H9 (cell line): ENCODE measurements at places on chromosomes 6 and 20.

GRCh38 chr6:87583822-87584221 is 6.0 kb downstream of the RARS2 start:
- DNase-seq, result no peak
- no peak overlapping the region for H3K4me3 ChIP-seq
- peaks cover 53% of the 10 kb centered on the region for H3K36me3 ChIP-seq
- peaks cover 4% of the 10 kb centered on the region for H3K4me1 ChIP-seq
- H3K27ac ChIP-seq, result no peak overlapping the region

- H3K27ac ChIP-seq, result no peak overlapping the region
- no peaks in the 10 kb centered on the region for H3K27me3 ChIP-seq
- no peak for DNase-seq
- H3K36me3 ChIP-seq, result no peaks in the 10 kb centered on the region
- no peak overlapping the region for H3K4me3 ChIP-seq
Measured at GRCh38 chr6:130371921-130372420, 6.2 kb downstream of the TMEM200A start.

DNA sequence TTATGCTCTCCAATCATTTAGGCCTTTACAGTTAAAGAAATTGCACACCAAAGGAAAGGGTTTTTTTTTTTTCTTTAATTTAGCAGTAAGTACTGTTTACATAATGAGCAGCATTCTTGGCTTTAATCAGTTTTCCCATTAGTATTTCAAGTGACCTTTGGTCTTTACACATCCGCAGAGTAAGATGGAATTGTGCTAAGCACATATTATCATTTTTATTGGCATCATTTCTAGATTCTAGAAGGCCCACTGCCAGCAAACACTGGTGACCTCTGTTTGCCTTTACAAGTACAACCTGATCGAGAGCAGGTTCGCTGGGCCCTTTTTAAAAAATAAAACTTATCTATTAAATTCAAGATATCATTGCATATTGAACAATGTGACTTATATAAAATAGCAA is 104.3 kb downstream of the ADGRG6 start:
- no peak for DNase-seq
- H3K4me1 ChIP-seq, result no peaks in the 10 kb centered on the region
- no peak overlapping the region for H3K27ac ChIP-seq
- H3K4me3 ChIP-seq, result no peak overlapping the region

DNA sequence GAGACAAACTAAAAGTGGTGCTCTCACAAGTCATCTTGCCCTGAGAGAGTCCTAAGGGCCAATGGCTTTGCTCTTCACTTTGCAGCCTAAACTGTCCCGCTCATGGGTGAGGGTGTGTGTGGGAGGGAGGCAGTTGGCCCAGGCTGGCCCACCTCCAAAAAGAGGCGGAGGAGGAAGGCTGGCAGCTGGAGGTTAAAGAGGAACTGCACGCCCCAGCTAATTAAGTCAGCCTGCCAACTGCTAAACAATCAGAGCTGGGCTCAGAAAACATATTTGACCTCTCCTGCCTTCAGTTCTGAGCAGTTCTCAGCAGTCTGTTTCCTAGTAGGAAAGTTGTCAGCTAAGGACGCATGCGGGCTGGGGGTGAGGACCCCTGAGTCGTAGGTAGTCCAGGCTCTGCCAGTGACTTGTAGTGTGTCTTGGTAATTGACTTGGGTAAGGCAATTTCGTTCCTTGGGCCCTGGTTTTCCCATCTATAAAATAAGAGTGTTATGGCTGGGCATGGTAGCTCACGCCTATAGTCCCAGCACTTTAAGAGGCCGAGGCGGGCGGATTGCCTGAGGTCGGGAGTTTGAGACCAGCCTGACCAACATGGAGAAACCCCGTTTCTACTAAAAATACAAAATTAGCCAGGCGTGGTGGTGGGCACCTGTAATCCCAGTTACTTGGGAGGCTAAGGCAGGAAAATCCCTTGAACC is 17.0 kb downstream of the GSS start:
- peaks cover 24% of the 10 kb centered on the region for H3K36me3 ChIP-seq
- no peak for DNase-seq
- H3K4me1 ChIP-seq, result no peaks in the 10 kb centered on the region
- no peak overlapping the region for H3K4me3 ChIP-seq
- H3K27ac ChIP-seq, result no peak overlapping the region

DNA sequence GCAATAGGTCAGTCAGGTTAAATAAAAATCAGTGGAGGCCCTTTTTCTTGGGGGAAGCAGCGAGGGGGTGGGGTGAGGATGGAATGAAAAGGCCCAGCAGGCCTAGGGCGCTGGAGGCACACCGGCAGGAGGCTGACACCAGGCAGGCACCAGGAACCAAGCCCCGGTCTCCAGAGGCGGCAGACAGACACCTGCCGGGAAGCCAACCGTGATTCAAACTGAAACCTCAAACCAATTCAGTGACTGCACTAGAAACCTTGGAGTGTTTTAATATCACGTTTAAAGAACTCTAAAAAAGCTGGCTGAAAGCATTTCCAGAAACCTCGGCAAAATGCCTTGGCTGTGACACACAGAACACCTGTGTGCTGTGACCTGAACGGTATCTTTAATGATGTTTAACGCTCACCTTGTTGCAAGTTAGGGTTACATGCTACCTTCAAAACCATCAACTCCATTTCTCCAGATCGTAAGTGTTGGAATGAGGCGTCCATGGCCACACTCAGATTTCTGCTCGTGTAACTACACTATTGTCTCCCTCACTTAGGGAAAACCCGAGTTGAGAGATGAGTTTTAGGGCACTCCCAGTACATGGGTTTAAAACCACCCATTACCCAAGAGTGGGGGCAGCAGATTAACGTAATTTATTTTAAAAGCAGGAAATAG is 27.2 kb downstream of the DIDO1 start:
- H3K36me3 ChIP-seq, result peaks cover 31% of the 10 kb centered on the region
- no peaks in the 10 kb centered on the region for H3K27me3 ChIP-seq
- no peaks in the 10 kb centered on the region; the same call in 1 of the 2 replicates for H3K4me1 ChIP-seq

DNA sequence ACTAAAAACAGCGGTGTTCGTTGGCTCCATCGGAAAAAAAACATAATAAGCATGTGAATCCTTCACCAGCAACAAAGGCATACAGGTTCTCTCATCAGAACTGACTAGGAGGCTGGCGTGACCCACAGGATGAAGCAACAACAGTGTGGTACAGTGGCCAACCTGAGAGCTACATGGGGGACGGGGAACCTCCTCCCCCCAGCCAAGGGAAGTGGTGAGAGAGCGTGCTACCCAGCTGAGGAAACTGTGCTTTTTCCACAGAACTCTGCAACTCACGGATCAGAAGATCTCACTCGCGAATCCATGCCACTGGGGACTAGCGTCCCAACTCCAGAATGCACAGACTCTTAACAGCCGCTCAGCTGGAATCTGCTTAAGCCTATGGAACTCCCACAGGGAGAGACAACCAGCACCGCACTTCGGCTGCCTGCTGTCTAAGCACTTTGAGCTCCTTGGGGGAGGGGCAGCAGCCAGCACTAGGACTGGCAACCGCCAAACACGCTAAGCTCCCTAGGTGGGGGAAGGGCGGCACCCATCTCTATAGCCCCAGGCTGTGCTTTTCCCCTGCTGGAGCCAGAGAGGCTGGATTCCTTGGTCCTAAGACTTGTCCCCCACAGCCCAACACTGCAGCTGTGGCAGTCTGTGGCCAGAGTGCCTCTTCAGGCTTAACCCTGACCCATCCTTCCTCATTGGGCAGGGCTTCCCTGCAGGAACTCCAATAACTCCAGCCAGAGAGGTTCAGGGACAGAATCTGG is 538.3 kb upstream of the BTBD3 start:
- H3K4me3 ChIP-seq, result peak overlapping the region; percentile 19; the same call in 1 of the 3 replicates
- peaks cover 25% of the 10 kb centered on the region for H3K36me3 ChIP-seq
- no peaks in the 10 kb centered on the region for H3K27me3 ChIP-seq
- peaks cover 5% of the 10 kb centered on the region; the same call in 1 of the 2 replicates for H3K4me1 ChIP-seq

- no peaks in the 10 kb centered on the region for H3K4me1 ChIP-seq
- no peak overlapping the region for H3K4me3 ChIP-seq
- H3K36me3 ChIP-seq, result no peaks in the 10 kb centered on the region
- no peaks in the 10 kb centered on the region for H3K27me3 ChIP-seq
- no peak overlapping the region for H3K27ac ChIP-seq
- no peak for DNase-seq
Measured at GRCh38 chr20:31823360-31824124, 4.4 kb downstream of the MYLK2 start.

- H3K36me3 ChIP-seq, result no peaks in the 10 kb centered on the region
- no peak for DNase-seq
- H3K4me3 ChIP-seq, result no peak overlapping the region; the same call in 2 of the 3 replicates
- no peaks in the 10 kb centered on the region; the same call in 1 of the 2 replicates for H3K4me1 ChIP-seq
- H3K27me3 ChIP-seq, result peaks cover 87% of the 10 kb centered on the region
Measured at GRCh38 chr6:10424040-10424439, 9.2 kb upstream of the TFAP2A start.

DNA sequence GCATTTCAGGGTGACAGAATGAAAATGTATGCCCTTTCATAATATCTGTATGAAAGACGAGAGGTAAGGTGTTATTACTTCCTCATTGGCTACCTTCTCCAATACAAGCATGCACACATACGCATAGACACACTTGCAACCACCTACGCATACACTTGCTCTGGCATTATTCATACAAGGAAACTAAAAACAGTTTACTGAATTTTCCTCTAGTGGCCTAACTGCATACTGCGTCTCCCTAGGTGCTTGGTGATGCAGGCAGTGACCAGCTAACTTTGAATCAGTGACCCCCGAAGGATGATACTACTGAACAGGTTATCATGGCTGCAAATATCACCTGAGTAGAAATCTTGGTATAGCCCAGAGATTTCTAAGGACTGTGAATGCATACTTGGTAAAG is 593.1 kb downstream of the PKHD1 start:
- H3K4me3 ChIP-seq, result no peak overlapping the region
- no peaks in the 10 kb centered on the region; the same call in 1 of the 2 replicates for H3K4me1 ChIP-seq
- H3K36me3 ChIP-seq, result no peaks in the 10 kb centered on the region
- H3K27me3 ChIP-seq, result no peaks in the 10 kb centered on the region
